ENCODE measurements at places on chromosomes 7 and 10.

- DNase-seq: no peak
These were observed 100.8 kb downstream of the PLCE1 start for GRCh38 chr10:94094540-94094939.

DNA sequence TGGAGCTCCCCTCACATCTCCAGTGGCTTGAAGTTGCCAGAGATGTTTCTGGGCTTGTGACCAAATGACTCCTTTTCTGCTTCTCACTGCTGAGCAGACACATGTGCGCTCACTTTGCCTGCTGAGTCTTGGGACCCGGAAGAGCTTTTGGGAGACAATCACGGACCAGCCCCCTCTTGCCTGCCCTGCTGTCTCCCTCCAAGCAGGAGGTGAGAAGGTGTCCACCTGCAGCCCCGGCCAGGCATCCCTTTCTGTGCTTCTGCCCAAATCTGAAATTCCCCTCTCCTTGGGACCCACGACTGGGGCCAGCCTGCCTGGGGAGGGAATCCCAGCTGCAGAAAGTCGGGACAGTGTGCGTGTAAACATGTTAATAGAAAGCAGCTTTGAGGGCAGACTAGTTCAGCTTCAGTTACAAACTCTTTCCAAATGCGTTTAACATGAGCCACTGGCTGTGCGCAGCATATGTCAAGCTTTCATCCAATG lies 31.7 kb downstream of the HTRA1 start:
- no peak for DNase-seq

DNA sequence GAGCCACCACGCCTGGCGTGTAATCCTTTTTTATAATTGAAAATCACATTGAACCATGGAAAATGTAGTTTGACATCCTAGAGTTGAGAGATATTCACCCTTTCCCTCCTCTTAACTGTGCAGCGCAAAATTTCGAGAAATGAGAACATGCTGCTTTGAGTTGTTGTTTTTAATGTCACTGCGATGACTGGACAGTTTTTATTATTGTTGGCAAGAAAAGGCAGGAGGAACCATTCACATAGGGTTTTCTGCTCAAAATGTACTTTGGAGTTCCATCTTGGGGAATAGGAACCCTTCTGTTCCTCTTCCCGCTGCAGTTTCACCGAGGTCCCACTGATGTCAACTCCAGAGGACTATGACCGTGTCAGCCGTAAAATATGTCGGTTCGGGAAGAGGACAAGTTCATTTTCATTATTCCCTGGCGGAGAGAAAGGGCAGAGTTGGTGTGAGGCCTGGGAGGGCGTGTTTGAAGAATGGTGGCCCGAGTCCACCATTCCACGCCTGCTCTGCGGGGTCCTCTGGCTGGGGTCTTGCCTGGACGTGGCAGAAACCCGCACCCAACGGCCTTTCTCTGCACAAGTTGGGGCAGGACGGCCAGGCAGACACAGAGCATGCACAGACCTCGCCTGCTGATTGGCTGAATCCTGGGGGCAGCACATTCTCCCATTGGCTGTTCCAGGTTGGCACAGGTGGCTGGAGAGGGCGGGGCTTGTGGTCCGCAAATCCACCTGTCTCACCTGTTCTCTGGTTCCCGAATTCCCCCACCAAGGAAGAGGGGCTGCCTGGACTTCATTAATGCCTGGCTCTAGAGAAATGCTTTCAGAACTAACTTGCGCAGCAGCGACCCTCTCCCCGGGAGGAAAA lies 105.1 kb upstream of the TCF7L2 start:
- no peak for DNase-seq

DNA sequence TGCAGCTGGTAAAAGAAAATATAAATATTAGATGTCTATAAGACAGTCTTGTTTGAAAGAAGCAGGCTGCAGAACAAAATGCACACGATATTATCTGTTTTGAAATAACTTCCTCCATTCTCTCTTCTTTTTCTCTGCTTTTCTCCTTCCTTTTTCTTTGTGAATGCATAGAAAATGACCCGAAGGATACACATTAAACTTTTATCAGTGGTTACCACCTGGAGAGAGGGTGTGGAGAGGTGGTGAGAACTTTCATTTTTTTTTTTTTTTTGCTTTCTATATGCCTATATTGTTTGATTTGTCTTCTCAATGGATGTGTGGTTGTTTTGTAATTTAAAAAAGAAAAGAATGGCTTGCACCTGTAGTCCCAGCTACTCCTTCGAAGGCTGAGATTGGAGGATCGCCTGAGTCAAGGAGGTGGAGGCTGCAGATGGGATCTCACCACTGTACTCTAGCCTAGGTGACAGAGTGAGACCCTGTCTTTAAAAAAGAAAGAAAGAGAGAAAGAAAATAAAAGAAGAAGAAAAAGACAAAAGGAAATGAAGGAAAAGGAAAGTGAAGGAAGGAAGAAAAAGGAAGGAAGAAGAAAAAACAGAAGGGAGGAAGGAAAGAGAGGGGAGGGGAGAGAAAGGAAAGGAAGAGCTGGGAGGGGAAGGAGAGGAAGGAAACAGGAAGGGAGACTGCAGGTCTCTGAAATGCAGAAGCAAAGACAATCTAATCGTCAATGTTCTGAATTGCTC lies 64.4 kb downstream of the SAMD9 start:
- DNase-seq: no peak

- no peak for DNase-seq
These were observed 132.0 kb downstream of the CFAP58 start for GRCh38 chr10:104485632-104486031.

DNA sequence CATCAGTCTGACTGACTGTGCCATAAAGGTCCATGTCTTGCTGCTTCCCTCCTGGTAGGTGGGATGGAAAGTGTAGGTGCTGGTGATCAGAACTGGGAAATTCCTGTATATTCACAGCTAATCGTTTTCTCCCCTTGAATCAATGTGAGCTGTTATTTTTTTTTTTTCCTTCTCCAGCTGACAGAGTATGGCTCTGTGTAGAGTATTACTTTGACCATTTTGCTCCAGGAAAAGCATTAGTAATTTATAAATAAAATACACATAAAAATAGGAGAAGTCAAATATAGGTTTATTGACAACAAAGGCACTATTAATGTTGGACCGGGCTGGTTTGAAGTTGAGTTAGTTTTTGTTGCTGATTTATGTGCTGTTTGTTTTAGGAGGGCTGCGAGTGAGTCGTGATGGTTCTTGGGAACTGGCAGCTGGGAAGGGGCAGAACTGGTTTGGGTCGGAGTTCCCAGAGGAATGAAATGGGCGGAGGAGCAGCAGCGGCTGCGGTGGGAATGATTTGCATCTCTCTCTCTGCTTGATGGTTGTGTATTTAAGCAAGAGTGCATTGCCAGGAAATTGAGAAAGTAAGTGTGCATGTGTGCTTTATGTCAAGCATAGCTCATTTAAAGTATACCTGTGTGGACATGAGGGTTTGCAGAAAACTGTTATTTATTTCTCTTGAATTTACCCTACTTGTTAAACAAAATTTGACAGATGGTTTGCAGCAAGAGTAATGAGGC lies 80.9 kb downstream of the LRMDA start:
- DNase-seq: no peak

DNA sequence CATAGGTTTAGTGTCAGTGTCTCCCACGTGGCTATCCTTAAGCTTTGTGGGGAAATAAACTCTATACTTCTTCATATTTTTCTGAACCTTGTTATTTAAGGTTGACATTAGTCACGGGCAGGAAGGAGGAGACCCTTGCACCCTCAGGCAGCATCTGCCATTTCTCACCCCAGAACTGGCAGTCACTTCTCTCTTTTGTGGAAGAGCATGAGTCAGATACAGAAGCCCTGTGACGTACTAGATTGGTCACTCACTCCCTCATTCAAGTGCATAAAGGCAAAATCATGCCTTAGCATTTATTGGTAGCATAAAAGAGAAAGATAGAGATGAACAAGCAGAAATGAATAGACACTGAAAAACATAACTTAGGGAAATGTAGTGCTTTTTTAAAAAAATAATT lies 206.0 kb upstream of the MDFIC start:
- no peak for DNase-seq

DNA sequence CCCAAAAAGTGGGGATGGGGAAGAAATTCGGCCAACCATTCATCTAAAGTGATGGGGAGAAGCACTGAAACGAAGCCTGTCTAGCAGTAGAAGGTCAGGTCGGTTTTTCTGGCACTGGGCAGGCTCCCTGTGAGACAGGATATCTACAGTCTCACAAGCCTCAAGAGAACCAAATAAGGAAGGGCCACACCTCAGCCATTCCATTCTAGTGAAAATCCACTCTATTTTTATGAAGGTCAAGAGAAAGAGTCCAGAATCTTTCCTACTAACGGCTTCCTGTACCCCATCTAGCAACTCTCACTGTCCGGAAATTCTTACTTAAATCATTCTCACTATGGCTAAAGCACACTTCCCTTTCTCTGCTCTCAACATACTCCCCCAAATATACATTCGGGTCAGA lies 267.1 kb downstream of the PRPF18 start:
- DNase-seq: no peak

DNA sequence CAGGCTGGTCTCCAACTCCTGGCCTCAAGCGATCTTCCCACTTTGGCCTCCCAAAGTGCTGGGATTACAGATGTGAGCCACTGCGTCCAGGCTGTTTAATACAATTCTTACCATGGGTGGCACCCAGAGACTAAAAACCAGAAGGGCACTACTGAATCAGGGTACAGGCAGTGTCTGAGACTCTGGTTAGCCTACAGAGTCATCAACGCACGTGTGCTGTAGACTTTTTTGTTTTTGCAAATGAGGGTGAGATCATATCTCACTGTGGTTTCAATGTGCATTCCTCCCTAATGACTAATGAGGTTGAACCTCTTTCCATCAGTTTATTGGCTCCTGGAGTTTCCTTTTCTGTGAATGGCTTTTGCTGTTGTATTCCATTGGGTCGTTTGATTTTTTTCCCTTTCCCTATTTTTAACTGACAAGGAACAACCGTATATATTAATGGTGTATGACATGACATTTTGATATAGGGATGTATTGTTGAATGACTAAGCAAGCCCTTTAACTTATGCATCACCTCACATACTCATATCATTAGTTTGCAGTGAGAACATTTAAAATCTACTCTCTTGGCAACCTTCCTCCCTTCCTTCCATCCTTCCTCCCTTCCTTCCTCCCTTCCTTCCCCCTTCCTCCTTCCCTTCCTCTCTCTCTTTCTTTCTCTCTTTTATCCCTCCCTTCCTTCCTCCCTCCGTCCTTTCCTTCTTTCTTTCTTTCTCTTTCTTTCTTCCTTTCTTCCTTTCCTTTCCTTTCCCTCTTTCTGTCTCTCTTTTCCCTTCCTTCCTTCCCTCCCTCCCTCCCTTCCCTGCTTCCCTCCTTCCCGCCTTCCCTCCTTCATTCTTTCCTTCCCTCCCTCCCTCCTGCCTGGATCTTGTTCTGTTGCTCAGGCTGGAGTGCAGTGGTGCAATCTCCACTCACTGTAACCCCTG lies 9.3 kb upstream of the TMEM270 start:
- DNase-seq: no peak

GRCh38 chr10:76918106-76918505 lies 719.5 kb downstream of the KCNMA1 start:
- no peak for DNase-seq

DNA sequence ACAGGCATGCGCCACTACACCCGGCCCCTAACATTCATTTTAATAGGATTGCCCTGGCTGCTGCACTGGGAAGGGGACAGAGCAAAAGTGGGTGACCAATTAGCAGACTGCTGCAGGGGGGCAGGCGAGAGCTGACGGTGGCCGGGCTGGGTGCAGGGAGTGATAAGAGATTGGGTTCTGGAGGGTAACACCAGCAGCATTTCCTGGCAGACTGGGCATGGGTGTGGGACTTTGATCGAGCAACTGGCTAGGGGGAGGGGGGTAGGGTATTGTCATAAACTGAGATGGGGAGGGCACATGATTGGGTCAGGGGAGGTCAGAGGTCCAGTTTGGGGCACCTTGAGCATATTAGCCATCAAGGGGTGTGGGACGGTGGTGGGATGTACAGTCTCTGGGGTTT lies 20.2 kb upstream of the AMZ1 start:
- DNase-seq: no peak

DNA sequence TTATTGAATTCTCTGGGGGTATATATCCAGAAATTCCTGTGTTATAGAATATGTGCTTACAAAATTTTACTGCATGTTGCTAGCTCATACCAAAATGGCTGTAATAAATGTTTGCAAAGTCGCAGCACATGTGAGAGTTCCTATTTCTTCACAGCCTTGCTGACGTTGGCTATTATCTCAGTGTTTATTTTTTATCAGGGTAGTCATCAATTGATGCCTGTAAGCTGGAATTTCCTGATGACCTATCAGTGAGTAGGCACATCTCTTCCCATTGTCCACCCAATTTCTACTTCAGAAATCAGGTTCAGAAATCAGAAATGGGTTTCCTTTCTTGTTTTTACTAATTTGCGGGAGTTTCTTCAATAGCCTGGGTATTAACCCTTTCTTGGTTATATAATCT lies 268.1 kb upstream of the FZD8 start:
- no peak for DNase-seq

DNA sequence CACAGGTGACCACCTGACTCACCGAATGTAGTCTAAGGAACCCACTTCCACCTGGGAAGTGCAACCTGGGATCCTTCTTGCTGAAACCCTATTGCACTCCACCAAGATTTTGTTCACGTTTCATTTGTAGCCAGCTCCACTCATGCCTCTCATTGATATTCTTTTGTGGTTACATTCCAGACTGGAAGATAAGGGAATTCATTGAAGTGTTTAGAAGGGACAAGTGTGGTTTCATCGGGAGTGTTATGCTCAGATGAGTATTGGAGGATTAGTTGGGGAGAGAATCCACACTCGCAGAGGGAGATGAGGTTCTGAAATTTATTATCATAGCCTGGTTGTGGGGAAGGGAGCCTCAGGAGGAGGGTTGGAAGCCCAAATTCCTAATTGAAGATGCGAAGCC lies 320.4 kb downstream of the KCNMA1 start:
- DNase-seq: no peak
